Kidney glomerular epithelial cell (primary cell): ENCODE measurements at places on chromosomes 3 and 15.

DNA sequence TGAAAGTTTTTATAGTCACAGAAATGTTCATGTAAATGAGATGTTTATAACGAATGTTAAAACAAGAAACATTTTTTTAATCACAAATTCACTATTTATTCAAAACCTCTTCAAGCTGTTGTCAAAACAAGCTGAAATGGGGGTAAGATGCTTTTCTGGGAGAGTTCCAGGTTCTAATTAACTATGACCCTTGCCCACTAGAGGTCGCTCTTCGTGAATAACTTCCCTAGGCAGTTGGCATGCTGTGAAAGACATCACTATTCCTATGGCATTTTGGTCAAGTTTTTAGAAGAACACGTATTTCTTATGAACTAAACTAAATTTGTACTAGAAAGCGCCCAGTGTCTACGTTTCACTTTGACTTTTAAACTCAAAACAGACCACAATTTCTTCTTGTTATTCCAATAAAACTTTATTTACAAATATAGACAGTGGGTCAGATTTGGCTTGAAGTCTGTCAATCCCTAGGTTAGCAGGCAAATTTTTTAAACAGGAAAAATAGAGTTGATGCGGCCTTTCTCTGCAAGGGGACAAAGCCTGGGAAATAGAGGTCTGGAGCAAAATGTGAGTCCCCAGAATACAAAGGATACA, 62.8 kb upstream of the CMTM8 start:
- peak; percentile 53 for DNase-seq

- no peak for DNase-seq
Measured at GRCh38 chr15:58522865-58523264, 91.1 kb downstream of the LIPC start.

DNA sequence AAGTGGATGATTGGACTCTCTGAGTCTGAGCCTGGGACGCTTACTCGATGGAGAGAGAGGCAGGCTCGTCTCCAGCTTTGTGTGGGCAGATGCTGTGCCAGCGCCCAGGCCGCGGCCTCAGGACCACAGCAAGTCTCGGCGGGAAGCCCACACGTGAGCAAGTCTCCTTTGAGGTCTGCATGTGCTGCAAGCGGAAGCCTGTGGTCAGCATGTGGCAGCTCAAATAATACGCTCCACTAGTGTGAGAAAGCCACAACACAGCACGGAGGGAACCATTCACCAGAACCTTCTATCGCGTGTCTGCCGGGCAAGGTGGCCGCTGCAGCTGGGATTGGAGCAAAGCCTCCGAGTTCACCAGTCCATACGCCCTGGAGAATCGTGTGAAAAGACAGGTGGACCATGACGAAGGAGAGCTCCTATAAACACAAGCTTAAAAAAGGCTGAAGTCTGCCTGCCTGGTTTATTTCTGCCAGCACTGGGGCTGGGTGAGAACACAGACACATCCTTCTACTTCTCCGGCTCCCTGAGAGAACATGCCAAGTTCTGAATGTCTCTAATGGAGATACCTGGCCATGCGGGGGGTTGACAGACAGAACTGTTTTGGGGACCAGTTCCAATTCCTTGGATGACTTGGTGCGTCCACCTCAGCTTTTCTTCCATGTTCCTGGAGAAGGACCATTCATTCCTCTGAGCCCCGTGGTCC, 82.0 kb upstream of the LRIG1 start:
- no peak for DNase-seq

DNA sequence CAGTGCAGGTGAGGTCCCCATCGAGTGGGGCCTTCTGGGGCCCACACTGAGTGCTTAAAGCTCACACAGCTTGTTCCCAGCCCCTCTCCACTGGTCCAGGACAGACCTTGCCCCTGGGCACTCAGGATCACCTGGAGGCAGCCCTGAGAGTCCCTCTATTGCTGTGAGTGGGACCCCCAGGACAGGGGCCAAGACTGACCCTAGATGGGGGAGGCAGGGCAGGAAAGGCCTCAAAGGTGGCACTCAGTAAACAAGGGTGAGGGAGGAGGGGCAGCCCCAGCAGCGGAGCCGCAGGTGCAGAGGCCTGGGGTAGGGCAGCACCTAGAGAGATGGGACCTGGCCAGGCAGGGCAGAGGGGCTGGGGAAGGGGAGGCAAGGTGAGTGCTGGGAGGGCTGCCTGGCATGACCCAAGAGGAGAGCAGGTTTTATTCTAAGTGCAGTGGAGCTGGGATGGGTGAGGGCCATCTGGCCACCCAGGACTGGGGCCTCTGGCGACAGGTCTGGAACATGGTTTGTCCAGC, 27.9 kb downstream of the CFAP100 start:
- no peak for DNase-seq
